ENCODE measurements at places on chromosomes 2 and 18.
A peak's percentile ranks its signal among the peaks of the same experiment; 100 is the strongest.

GRCh38 chr2:25421289-25421688 lies 79.6 kb upstream of the DNMT3A start:
- DNase-seq = peak; percentile 15

- no peak for DNase-seq
Measured at GRCh38 chr2:3171564-3172264, 205.9 kb downstream of the EIPR1 start.

- DNase-seq = no peak
Measured at GRCh38 chr2:113217455-113218282, 43.9 kb downstream of the PSD4 start.

DNA sequence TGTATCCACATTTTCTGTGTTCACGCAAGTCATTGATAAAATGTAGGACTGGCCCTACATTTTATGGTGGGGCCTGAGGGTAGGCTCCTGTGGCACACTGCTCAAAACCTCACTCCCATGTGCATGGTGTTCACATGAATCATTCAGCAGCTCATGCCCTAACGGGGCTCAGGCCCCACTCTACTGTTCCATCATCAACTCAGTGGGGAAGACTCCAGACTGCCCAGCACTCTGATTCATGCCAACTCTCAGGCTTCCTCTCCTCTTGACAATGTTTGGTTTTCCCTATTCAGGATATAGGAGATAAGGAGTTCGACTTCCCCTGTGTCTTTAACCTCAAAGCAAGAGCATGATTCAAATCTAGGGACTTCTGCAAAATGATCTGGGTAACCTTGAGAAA lies 92.0 kb upstream of the BOD1L2 start:
- DNase-seq = no peak

- no peak for DNase-seq
Measured at GRCh38 chr2:10306901-10307463, 4.3 kb downstream of the HPCAL1 start.

DNA sequence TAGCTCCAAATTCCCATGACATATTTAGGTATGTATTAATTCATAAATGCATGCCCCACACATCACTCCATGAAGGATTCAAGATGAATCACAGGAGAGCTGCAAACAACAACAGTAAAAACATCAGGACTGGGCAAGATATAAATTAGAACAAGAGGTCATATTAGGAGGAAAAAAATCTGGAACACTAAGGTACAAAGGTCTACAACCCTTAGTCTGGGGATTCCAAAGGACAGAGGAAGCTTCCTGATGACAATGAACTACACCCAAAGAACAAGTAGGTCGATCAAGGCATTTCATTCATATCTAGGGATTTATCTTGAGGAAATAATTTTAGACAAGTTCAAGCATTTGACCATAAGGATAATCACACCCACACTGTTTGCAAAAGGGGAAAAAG lies 14.5 kb downstream of the VPS4B start:
- no peak for DNase-seq

DNA sequence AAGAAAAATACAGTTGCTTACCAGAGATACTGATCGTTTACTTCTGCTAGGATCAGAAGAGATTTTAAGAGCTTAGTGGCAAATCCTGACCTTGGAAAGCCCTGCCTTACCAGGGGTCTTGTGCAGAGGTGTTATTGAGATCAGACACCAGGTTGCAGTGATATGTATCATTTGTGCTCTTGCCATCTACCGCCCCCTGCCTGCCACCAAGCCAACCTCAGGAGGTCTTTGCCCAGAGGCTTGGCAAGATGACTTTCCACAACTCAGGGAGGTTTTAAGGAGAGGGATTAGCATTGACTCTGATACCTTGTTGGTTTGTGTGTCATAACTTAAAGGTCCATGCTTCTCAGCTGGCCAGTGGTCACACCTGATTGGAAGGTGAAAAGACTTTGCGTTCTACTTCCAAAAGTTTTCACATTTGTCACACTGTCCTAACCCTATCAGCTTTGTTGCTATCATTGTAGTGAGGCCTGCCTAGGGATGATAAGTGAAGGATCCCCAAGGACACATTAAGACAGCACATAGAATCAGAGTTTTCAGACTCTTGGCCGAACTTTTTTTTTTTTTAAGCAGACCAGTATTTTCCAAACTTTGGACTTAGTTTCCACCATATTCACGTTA lies 46.2 kb upstream of the MGAT5 start:
- DNase-seq = peak; percentile 20

DNA sequence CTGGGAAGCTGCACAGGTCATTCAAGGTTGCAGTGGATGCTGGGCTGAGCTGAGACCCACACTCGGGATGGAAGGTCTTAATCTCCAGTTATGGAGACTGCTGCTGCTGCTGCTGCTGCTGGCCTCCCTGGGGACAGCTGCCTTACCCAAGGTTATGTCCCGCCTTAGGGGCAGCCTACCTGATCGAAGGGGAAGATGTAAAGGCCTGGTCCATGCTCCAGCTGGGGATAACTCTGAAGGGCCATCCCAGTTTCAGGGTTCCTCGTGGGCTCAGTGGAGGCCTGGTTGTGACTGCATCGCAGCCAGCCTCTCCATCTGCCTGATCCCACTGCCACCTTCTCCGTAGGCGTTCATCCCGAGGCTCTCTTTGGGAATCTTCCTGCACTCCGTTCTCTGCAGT lies 33.0 kb downstream of the RHOB start:
- DNase-seq = no peak

GRCh38 chr2:17935242-17935885 lies 56.9 kb downstream of the KCNS3 start:
- DNase-seq = no peak

- no peak for DNase-seq
Measured at GRCh38 chr2:19111354-19111753, 247.1 kb downstream of the OSR1 start.

DNA sequence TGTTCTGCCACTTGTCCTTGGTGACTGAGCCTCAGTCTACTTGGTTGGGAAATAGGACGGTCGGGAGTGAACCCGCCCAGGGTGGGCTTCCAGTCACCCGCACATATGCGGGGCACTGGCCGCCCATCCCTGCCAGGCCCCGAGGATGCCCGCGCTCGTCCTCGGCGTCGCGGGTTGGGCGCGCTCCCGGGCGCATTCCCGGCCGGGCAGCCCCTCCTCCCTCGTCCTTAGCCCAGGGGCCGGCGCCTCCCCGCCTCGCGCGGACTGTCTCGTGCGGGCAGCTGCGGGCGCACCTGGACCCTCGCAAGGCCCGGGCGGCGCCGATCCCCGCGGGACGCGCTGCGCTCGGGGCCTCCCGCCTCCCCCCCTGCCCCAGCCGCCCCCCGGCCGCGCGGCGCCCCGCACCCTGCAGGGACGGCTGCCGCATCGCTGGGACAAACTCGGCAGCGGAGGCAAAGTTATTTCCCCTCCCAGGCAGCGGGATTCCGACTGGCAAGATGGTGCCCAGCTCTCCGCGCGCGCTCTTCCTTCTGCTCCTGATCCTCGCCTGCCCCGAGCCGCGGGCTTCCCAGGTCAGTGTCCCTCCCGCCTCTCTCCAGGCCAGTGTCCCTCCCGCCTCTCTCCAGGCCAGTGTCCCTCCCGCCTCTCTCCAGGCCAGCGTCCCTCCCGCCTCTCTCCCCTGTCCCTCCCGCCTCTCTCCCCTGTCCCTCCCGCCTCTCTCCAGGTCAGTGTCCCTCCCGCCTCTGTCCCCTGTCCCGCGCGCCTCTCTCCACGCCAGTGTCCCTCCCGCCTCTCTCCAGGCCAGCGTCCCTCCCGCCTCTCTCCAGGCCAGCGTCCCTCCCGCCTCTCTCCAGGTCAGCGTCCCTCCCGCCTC lies at the start of gene FBLN7:
FBLN7 (plus strand) TSS at position 227 of the 874 bp plus-strand sequence; CDS start at position 498, 271 bp downstream.
- no peak for DNase-seq

DNA sequence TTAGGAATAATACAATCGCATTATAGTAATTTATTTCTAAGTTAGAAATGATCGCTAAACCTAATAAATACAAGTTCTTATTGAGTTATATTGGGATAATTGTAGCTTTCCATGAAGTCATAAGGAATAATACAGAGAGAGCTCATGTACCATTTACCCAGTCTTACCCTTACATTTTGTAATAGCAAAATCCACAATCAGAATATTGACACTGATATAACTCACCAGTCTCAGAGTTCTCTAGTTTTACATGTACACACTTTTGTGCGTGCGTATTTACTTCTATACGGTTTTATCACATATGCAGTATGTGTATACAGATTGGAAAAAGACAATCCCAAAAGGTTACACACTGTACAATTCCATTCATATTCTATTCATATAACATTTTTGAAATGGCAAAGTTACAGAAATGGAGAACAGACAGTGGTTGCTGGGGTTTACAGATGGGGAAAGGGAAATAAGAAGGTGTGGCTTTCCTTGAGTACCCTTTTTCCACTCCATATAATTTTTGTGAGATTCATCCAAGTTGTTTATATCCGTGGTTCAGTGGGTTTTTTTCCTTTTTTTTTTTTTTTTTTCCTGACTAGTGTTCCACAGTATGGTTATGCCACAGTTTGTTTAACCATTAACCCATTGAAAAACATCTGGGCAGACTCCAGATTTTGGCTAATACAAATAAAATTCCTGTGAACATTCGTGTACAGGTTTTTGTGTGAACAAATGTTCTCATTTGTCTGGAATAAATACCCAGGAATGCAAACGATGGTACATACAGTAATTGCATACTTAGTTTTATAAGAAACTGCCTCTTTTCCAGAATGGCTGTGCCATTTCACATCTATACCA lies 117.2 kb downstream of the HNMT start:
- DNase-seq = no peak

- no peak for DNase-seq
Measured at GRCh38 chr2:79971807-79972206, 332.7 kb downstream of the LRRTM1 start.
